ENCODE measurements at places on chromosomes 12 and 14.
A peak's percentile ranks its signal among the peaks of the same experiment; 100 is the strongest.

GRCh38 chr14:35877276-35877675 lies 51.1 kb downstream of the BRMS1L start:
- no peak for DNase-seq

DNA sequence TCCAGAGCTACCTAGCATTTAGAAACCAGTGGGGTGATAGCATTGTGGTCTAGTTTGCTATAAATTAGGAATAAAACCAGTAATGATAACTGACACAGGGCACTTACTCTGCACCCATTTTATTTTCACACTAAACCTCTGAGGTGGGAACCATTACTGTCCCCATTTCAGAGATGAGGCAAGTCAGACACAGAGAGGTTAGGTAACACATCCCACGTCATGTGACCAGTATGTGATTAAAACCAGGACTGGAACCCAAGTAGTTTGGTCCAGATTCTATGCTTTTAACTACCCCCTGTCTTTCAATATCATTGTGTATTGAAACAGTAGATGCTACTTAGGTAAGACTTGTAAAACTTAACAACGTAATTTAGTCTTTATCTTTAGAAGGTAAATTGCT lies 110.2 kb downstream of the PLXNC1 start:
- no peak for DNase-seq

DNA sequence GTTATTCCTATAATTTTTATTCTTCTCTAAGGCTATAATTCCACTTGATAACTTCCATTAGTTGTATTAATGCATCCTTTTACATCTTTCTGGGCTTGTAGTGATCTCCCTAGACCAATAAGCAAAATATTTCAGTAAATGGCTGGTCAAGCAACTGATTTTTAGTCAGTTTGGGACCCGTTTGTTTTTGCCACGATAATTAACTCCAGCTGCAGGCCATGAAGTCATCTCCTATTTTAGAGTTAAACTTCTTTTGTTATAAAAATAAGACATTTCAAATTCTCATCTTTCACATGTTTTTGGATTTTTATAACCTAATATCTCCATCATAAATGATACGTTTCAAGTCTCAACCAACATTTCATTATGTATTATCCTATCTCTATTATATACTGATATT lies 49.4 kb downstream of the MAGOHB start:
- DNase-seq = no peak

DNA sequence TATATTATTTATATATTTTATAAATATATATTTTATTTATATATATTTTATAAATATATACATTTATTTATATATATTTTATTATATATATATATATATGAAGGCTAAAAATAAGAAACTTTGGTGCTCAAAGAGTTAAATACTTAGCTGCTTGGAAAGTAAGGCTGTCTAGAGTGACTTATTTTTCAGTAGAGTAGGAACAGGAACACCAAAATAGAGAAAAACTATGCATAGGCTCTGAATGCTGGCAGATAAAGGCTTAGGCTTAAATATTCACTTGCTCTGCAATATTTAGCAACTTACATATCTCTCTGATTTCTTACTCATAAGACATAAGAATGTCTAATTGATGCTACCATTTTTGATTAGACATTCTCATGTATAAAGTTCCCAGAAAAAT lies 991.2 kb downstream of the VRK1 start:
- DNase-seq = no peak

GRCh38 chr14:84646786-84647500 lies 883.0 kb upstream of the FLRT2 start:
- peak; percentile 8 for DNase-seq

- DNase-seq = no peak
These were observed 37.9 kb downstream of the A2ML1 start for GRCh38 chr12:8860165-8860961.

GRCh38 chr12:111031916-111032590 lies 111.7 kb upstream of the MYL2 start:
- no peak for DNase-seq

DNA sequence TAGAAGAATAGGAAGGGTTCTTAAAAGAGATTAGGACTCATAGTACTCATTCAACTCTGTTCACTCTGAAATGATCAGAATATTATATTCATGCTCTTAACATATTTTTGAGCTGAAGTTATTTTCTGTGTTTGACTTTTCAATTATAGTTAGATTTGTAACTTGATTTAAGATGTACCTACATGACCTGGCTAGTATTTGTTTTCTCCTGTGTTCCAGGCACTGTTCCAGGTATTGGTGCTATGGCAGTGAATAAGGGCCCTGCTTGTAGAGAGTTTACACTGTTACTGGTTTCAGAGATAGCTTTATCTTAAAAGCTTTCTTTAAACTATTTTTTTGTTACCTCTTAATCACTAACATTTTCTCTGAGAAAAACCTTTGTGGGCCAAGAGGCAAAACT lies 19.1 kb upstream of the SLC17A8 start:
- no peak for DNase-seq

DNA sequence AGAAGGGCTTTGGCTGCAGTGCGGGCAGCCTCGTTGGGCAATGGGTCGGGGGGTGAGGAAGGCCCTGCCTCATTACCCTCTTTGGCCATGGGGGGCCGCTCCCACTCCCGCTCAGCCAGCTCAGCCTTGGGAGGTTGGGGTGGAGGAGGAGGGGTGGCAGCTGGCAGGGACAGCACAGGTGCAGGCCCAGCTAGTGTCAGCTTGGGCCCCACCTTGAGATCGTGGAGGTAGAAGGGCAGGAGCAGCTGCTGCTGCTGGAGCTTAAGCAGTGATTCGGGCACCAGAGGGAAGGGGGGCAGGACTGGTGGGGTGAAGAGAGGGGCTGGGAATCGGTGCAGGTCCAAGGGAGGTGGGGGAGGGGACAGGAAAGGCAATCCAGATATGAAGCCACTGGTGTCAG lies 26.0 kb downstream of the ZFHX2 start:
- no peak for DNase-seq

DNA sequence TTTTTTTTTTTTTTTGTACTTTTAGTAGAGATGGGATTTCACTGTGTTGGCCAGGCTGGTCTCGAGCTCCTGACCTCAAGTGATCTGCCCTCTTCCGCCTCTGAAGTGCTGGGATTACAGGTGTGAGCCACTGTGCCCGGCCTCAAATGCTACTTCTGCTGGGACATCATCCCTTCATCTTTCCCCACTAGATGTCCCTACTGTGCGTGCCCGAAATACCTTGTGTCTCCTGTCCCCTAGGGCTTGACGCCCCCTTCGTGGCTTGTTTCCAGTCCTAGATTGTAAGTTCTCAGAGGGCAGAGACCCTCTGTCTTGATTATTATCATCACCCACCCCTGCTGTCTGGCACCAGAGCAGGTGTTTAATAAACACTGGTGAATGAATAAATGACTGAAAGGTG lies 14.9 kb downstream of the CCDC63 start:
- DNase-seq = no peak

DNA sequence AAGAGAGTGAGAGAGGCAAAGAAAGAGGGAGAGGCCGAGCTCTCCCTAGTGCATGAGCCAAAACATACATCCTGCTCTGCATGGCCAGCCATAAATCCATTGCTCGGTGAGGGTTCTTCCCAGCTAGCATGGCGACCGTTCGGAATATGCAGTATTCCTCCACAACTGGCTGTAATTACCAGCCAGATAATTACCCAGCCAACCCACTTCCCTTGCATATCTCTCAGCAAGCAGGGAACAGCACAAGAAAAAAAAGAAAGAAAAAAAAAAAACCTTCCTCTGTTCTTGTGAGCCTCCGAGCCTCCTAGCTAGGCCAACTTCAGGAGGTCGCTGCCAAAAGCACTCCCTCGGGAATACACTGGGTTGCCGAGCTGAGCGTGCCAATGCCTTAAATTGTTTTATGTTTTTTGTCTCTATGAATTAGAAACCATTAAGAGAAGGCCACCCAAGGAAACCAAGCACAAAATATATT lies 567.9 kb downstream of the MED13L start:
- DNase-seq = no peak

GRCh38 chr14:96146131-96146771 lies 58.4 kb upstream of the BDKRB2 start:
- DNase-seq = no peak

- peak; percentile 13 for DNase-seq
These were observed 21.7 kb upstream of the CATSPERB start for GRCh38 chr14:91753501-91754128.

DNA sequence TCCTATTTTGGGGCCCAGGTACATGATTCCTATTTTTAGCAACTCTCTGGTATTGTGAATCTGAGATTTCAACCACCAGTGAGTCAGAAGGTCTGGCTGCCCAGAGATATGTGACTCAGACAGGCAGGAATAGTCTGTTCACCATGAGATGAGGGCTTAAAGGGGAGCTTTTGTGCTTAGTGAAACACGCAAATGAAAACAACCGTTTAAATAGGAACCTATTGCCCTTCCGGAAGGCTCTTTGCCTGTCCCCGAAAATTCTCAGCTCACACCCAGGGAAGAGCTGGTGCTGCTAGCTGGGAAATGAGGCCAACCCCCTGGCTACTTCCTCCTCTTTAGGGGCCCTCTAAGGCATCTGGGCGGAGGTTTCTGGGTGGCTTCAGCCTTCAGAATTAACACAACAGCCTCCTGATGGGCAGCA lies 283.6 kb downstream of the CACNA1C start:
- peak; percentile 83 for DNase-seq

DNA sequence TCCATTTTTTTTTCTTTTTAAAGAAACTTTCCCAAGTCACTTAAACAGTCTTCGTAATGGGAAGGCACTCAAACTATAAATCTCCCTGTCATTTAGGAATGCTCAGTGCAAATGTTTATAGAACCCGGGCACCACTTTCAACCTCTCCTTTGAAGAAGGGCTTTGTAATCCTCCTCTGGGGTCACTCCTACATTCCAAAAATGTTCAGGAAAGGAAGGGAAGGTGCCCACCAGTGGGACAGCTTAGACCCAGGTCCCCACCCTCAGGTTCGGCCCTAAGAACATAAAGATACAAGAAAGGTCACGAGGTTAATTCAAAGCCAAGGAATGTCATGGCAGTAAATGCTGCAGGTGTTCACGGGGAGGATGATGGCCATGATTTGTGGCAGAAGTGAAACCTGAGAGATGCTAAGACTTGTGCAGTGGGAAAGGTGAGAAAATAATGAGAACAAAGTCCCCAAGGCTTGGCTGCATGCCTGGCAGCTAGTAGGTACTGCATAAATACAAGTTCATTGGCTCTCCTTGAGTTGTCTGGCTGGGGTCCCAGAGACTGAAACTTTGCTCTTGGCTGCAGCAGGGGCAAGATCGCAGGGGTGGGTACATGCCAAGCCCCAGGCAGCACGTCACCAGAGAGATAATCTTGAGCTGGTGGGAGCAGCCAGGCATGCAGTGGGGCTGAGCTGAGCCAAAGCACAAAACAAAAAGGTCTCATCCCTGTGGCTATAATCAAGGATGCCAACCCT lies 21.1 kb downstream of the KRT18 start:
- DNase-seq = no peak

GRCh38 chr12:122318607-122319605 lies 52.6 kb upstream of the VPS33A start:
- peak; percentile 71 for DNase-seq

GRCh38 chr12:108823804-108824203 lies 33.6 kb downstream of the SSH1 start:
- DNase-seq = no peak

DNA sequence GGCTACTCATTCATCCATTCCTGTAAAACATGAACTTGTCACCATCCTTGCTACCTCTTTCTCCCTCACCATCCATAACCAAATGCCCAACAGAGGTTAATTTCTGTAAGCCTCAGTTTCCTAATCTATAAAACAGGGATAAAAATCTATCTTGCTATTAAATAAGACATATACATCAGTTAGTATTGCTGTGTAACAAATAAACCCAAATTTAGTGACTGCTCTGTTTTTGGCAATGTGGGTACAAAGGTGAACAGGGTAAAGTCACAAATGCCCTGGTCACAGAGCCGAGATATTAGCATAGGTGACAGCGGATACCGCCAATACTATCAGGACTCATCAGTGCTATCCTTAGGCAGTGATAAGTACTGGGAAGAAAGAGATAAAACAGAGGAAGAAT lies 3.6 kb upstream of the FBXO21 start:
- DNase-seq = no peak

DNA sequence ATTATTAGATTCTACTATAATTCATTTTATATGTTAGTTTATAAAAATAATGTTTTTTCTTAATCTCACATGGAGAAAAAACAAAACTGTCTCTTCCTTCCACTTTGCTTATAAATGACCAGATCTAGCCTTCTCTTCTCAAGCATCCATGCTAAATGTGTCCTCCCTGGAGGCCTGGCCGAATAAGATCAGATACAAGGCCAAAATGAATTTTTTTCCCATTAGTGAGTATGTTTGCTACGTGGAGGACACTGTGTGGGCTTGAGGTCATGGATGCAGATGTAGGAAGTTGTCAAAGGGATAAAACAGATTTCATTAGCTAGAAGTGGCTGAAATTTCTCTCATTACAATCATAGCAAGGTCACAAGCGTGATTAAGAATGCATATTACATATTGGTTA lies 1244.9 kb upstream of the SEL1L start:
- no peak for DNase-seq

DNA sequence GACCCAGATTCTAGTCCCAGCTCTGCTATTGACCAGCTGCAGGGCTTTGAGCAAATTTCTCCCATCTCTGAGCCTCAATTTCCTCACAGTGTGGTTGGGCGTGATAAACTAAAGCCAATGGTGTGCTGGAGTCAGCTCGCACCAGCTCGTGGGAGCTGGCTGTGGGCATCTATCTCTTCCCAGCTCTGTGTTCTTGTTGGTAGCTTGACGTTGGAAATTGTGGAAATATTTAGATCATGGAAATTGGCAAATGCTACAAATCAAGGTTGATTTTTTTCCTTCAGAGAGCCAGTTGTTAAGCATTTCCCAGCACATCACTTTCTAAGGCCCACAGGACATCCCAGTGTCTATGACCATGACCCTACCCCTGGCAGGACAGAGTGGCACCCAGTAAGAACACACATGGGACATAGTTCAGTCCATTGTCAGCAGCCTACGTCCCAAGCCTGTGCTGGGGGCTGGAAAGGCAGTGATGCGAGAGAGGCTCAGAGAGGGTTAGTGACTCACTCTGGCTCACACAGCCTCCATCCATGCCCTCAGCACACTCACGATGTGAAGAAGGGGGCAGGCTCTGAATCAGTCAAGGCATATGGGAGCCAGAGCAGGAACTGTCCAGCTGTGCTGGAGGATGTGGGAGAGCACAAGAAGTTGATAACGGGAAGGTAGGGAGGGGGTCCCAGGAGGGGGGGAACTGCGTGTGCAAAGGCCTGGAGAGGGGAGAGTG lies 77.6 kb downstream of the LGMN start:
- DNase-seq = no peak

- no peak for DNase-seq
These were observed 14.2 kb downstream of the FAM161B start for GRCh38 chr14:73935666-73936065.

DNA sequence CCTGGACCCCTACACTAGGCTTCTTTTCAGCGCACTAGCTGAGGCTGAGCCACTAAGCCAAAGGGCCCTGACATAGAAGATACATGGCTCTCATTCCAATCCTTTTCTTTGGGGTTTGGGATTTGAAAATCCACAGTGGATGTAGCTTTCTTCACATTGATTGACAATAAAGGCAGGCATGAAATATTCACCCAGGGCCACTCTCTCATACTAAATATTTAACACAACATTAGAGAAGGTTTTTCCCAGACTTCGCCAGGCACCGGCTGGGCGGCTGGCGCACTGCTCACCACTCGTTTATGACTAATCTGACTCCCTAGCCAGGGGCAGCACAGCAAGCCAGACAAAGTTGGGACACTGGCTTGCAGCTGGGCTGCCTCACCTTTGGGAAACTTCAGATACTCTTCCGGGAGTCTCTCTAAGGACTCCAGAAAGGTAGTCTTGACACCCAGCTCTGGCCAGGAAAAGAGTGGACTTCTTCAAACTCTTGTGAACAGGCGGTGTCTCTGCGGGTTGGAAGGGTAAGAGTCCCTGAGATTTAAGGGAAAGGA lies 699 bp upstream of the HOXC11 start:
- DNase-seq = no peak

All from HS-5 (cell line).